ENCODE measurements at places on chromosomes 16 and 17.

DNA sequence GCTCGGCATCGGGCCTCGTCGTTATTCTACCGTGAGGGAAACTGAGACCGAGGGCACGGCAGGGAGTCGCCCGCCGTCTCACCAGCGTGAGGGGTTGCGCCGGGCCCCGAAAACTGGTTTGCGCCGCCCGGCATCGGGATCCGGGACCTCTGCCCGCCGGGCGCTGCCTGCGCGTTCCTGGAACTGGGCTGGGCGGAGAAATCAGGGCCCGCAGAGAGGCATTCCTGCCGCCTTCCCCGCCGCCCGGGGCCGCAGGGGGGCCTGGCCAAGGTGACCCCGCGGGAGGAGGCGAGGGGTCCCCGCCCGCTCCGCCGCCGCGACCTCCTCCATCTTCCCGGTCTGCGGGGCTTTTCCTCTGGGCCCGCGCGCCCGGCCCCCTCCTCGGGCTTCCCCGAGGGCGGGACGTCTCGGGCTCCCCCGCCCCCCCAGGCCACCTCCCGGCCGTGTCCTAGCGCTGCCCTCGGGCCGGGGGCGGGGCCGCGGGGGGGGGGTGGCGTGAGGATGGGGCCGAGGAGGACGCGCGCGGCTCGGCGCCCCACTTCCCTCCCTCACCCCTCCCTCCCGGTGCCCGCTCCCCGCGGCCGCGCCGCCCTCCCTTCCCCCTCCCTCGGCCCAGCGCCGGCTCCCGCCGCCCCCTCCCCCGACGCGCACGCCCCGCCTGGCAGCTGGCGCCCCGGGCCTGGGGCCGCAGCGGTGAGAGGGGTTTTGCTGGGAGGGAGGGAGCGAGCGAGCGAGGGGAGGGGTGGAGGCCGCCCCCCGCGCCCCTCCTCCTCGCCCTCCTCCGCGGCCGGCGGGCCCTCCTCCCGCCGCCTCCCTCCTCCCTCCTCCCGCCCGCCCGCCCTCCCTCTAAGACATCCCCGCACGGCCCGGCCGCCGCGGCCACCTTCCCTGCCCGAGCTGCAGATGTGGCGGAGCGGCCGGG, at the start of gene GLIS2:
GLIS2 (plus strand) TSS at position 882 of the 922 bp plus-strand sequence. CDS start 16,214 bp downstream, outside the sequence.
- DNase-seq: peak; percentile 89

DNA sequence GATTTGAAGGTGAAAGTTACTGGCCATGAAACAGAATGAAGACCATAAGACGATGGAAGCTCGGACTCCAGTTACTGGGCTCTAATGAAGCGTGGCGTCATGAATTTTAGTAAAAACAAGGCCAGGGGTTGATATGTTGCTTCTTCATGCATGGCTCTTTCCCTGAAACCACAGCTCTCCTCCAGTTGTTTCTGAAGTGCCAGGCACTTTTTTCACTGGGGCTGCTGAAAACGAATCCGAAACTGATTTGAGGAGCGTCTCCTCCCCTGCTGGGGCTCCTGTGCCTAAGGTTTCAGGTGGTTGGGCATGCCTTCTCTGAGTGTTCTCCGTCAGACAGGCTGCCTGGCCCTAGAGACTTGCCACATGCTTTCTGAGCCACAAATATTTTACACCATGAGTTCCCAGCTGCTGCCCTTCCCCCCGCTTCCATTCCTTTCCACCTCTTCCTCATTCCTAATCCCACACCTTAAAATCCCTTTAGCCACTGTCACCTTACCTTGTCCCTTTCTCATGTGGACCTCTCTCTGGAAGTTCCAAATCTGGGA, 3.7 kb upstream of the MYL4 start:
- DNase-seq: peak; percentile 11

DNA sequence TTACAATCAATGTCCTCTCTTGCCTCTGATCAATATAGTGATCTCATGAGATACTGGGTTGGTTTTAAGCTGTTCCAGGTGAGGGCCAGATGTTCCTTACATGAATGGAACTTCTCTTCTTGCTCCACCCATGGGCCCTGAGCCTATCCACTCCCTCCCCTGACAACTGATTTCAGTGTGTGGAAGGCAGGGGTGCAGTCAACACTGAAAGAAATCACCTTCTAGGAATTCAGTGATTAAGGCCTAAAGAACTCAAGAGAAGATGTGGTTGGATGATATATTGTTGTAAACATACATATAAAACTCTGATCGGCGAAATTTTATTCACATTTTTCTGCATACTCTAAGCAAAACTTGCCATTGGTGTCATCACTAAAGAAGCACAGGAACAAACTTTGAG, 6.7 kb upstream of the GOSR2 start:
- DNase-seq: no peak

- DNase-seq: peak; percentile 29
Measured at GRCh38 chr17:66348584-66349165, 46.3 kb downstream of the PRKCA start.

- no peak for DNase-seq
Measured at GRCh38 chr16:80066805-80067580, 466.5 kb upstream of the MAF start.

DNA sequence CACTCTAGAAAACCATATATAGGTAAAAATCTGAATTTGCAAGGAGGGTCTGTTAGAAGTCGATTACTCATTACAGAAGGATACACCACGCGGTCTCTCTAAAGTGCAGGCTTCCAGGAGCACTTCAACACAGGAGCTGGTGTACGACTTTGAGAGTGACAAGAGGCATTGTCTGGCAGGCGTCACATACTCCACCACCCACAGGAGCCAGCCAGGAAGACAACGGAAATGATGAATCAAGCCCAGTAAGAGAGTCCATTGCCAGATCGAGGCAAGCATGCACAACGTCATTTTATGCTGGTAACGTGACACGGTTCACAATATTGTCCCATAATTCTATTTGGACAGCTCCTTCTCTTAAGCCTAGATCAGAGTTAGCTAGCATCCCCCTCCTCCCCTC, 15.0 kb upstream of the CACNG4 start:
- DNase-seq: peak; percentile 9

GRCh38 chr17:36793976-36794375, 143.3 kb upstream of the LHX1 start:
- no peak for DNase-seq

GRCh38 chr17:50833510-50834428, 1.6 kb upstream of the WFIKKN2 start:
- DNase-seq: no peak

DNA sequence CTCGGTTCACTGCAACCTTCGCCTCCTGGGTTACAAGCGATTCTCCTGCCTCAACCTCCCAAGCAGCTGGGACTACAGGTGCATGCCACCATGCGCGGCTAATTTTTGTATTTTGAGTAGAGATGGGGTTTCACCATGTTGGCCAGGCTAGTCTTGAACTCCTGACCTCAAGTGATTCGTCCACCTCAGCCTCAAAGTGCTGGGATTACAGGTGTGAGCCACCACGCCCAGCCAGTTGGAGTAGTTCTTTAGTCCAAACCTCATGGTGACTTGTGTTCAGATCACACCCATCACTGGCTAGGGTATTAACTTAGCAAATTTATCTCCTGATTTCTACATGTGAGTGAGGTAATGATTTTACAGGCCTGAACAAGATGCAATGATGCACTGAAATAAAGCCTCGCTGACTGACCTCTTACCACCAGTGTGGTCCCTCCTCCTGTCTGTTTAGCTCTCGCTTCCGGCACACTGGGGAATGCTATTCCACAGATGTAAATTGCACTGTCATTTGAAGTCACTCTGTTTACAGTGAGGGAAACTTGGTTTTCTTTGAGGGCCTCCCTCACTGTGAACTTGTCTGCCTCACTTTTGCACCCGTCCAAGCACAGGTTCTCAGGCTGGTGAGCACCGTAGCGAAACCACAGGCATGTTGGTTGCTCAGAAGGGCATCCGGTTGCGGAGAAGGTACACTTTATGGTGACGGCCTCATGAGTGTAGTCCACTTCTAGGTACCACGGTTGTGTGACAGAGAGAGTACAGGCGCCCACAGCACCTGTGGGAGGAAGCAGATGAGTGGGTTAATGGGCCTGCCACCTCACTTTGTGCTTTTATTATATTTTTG, 5.5 kb downstream of the IGSF6 start:
- no peak for DNase-seq
